ENCODE measurements at places on chromosomes 3 and 15.

DNA sequence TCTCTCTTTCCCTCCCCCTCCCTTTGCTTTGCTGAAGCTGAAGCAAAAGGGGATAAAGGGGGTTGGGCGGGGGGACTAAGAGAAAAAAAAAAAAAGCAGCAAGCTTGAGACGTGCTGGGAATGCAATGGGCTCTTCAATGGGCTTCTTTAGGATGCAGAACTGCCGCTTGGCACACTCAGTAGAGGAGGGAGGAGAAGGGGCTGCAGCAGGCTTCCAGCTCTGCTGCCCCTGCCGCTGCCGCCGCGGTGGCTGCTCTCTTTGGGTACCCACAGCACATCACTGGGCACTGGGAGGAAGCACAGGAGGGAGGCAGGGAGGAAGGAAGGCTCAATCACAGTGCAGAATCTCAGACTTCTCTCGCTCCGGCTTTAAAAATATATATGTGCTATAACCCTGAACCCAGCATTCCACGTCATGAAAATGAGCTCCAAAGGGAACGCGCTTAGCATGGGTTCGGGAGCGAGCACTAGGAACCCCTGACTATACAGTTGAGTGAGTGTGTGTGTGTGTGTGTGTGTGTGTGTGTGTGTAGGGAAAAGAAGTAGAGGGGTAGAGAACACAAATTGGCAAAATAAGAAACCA, 3.5 kb downstream of the SLITRK3 start:
- DNase-seq, result no peak

- DNase-seq, result no peak
Observed at GRCh38 chr3:182698078-182698477, 95.2 kb upstream of the ATP11B start.

GRCh38 chr3:134885877-134886621, 91.0 kb downstream of the EPHB1 start:
- DNase-seq, result no peak

GRCh38 chr3:81434161-81434560, 327.3 kb downstream of the GBE1 start:
- DNase-seq, result no peak

DNA sequence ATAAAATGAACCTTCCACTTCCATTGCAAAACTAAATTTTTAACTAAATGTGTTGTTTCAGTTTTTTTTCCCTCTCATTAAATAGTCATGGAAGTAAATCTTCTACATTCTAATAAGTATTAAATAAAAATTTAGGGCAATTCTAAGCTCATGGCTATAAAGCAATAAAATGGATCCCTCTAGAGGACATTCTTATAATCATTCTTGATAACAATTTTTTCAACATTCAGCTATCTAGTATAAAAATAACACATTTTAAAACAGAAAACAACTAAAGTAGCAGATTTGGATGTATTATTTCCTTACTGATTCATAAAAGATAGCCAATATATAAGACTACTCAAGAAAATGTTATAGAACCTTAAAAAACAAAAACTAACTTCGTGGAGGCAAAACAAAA, 393.1 kb downstream of the PLOD2 start:
- DNase-seq, result no peak

- no peak for DNase-seq
Observed at GRCh38 chr3:193837347-193837827, 244.4 kb downstream of the OPA1 start.

GRCh38 chr3:15217011-15217671, 11.1 kb downstream of the CAPN7 start:
- DNase-seq, result no peak

GRCh38 chr15:34366271-34367065, 528 bp downstream of the LPCAT4 start:
- DNase-seq, result peak; percentile 67

- DNase-seq, result no peak
Observed at GRCh38 chr3:151421938-151422337, 37.4 kb upstream of the P2RY12 start.

DNA sequence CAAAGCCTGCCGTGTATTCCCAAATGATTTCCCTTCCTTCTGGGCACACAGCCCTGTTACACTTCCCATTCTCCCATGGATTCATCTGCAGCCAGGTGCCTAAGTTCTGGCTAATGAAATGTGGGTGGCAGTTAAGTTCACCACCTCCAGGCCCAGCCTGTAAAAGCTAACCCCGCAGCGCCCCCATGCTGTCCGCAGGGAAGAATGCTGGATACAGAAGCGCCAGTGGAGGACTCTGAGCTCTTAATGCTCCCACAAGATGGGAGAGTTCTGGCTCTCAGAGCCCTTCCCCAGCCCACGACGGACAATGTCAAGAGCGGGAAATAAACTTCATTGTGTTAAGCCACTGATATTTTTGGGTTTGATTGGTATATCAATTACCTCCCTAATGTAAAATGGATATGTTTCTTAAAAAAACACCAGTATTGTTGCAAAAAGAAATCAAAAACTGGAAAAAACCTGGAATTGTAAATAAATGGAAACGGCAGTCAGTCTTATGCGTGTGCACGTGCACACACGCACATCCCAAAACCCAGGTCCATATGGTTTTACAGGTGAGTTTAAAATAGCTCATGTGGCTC, 37.7 kb upstream of the FGD5 start:
- DNase-seq, result peak; percentile 75

DNA sequence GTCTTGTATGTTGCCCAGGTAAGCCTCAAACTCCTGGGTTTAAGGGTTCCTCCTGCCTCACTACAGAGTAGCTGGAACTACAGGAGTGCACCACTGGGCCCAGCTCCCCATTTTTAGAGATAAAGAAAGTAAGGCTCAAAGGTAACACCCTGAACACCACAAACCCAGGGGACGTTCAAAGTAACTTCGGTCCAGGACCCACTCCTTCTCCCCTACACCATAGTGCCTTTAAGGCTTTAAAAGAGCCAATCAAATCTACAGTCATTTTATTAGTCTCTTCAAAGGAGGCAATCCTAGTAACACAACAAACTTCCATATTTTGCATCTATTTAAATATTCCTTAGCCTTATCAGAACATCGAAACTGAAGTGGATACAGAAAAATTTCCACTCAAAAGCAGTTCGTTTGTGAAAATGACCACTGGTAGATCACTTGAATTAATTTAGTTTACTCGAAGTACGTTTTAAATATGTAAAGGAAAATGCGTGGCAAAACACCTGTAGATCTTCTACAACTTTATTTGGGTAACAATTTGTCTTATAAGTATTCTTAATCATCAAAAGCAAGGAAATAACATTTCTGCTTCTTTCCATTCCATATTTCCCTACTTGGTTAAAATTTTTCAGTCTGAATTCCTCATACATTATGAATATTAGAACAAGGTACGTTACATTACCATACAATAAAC, 1.8 kb downstream of the STAG1 start:
- DNase-seq, result no peak

DNA sequence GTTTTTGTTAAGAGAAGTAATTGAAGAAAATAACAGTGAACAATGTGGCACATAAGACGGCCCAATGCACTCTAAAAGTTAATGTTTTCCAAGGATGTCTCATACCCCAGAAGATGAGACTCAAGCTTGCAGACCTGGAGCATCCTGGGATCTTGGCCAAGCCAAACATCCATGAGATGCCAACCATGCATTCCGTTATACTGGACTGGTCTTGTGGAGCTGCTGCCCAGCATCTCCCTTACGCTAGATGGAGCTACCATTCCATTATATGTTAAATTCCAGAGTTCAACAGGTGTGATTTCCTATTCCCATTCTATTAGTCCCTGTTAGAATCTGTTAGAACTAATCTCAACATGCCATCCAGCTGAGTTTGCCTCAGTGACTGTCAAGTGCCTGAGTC, 181.8 kb downstream of the PDCD6IP start:
- no peak for DNase-seq

- no peak for DNase-seq
Observed at GRCh38 chr15:69415381-69415780, 1.2 kb downstream of the KIF23 start.

DNA sequence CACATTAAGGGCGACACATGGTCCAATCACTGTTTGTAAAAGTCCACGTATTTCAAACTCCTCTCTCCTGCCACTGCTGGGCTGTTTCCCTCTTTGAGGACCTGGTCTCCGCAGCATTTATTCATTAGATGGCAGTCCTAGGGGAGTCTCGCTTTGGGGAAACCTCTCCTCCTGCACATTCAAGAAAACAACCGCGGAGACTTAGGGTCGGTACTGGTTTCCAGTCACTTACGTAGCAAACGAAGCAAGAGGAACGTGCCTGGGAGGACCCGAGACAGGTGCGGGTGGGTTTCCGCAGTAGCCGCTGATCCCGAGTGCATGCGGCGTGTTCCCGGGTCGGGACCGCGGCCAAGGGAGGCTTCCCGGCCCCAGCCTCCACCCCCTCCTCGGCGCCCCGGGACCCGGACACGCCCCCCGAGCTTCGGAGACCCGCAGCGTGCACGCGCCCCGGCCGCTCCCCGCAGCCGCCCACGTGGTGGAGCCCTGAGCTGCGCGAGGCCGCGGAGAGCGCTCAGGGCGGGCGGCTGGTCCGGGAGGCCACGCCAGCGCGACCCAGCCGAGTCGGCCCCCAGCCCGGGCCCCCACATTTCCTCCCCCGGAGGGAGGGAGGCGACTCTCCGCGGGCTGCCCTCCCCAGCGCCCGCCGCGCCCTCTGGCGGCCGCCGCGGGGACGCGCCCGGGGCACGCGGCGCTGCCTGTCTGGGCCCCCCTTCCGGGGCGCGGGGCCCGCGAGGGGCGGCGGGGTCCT, 1.1 kb upstream of the IGF1R start:
- peak; percentile 81 for DNase-seq

GRCh38 chr3:41327718-41328117, 128.4 kb downstream of the CTNNB1 start:
- DNase-seq, result no peak

GRCh38 chr3:160641665-160642309, 35.2 kb upstream of the ARL14 start:
- no peak for DNase-seq

DNA sequence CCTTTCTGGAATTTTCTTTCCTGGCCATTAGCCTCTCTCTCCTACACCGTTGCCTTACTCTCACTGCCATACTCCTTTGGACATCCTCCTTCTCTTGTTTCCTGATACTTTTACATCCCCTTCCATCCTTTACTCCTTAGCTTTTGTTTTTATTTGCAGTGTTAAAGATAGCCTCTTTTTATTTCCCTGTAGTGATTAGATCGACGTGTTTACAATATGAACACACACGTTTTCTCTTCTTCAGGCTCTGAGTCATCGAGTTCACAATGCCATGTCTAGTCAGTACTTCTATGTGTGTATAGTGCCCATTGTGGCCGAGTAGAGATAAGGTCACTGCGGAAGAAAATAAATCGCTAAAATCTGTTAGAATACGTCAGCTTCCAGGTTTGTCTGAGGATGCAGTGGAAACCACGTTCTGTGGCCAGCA, 208.5 kb downstream of the LPP start:
- DNase-seq, result no peak

GRCh38 chr3:186105543-186105942, 3.3 kb downstream of the ETV5 start:
- no peak for DNase-seq

GRCh38 chr3:45597171-45597570, 2.6 kb downstream of the LIMD1 start:
- peak; percentile 64 for DNase-seq

- DNase-seq, result no peak
Observed at GRCh38 chr3:119745942-119746341, 36.0 kb upstream of the NR1I2 start.

DNA sequence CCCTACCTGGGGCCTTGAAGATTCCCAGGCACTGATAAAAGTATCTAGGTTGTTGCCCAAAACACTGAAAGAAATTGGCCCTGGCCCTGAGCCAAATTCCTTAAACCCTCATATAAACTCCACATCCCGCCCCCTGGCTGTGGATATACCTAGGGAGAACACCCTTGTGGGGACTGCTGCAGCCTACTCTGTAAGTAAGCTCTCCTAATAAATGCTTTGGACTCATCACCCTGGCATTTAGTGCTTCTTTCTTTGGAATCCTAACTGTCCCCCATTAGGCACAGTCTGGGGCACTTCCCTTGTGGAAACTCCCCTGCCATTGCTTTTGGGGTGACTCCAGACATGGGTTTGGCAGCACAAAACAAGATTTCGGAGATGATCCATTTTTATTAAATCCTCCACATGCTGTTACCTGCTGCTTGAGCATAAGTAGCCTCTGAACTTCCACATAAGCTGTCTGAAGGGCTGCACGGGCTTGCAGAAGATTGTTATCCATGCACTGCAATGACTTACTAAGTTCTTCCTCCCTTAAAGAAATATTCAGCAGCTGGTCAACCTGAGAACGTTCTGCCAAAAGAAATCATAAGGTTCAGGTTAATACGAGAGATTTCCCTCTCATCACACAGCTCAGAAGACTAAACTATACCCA, 46.4 kb downstream of the ZNF106 start:
- no peak for DNase-seq

- no peak for DNase-seq
Observed at GRCh38 chr3:127870156-127870555, 44.9 kb upstream of the KBTBD12 start.

DNA sequence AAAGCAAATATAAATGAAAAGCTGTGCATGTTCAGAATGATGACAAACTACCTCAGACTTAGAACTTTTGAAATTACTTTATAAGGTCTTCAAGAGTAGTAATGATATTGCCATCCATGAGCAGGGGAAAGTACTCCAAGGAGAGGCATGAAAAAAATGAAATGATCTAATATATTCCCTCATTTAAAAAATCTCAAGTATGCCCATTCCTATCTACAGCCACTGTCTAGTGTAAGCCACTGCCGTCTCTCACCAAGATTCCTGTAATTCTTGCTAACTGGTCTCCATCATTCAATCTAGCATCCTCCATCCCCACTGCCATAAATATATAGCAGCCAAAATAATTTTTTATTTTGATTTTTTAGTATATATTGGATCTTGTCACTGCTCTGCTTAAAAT, 258.8 kb downstream of the PLOD2 start:
- no peak for DNase-seq

GRCh38 chr3:113231391-113231790, 20.0 kb downstream of the BOC start:
- no peak for DNase-seq

GRCh38 chr3:188396251-188396650, 242.3 kb downstream of the LPP start:
- DNase-seq, result no peak

GRCh38 chr3:154730186-154730585, 300.2 kb upstream of the GPR149 start:
- peak; percentile 58 for DNase-seq

- no peak for DNase-seq
Observed at GRCh38 chr3:7000501-7000900, 139.6 kb downstream of the GRM7 start.

All from thyroid gland (tissue), 4 donors.